ENCODE measurements at places on chromosomes 16 and 17. TPM values are rescaled to one million over a fixed set of nuclear protein-coding genes. Genes with fewer than 3 reads are reported as not detected.

GRCh38 chr16:68319185-68319908, 8.5 kb downstream of the PRMT7 start:
- DNase-seq: no peak

GRCh38 chr16:27994686-27995085, 68.8 kb downstream of the GSG1L start:
- no peak for DNase-seq

- DNase-seq: peak; percentile 30
Observed at GRCh38 chr17:33142705-33143299, 150.3 kb downstream of the ASIC2 start.

DNA sequence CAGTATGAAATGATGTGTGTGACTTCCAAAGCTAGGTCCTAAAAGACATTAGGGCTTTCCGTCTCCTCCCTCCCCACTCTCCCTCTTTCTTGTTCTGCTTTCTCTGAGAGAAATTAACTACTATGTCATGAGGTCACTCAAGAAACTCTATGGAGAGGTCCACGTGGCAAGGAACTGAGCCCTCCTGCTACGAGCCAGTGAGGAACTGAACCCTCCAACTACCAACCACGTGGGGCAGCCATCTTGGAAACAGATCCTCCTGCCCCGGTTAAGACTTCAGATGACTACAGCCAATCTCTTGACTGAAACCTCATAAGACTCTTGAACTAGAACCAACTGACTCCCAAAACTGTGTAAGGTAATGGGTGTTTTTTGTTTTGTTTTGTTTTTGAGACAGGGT, 4.2 kb upstream of the ALOX15 start:
- DNase-seq: no peak

DNA sequence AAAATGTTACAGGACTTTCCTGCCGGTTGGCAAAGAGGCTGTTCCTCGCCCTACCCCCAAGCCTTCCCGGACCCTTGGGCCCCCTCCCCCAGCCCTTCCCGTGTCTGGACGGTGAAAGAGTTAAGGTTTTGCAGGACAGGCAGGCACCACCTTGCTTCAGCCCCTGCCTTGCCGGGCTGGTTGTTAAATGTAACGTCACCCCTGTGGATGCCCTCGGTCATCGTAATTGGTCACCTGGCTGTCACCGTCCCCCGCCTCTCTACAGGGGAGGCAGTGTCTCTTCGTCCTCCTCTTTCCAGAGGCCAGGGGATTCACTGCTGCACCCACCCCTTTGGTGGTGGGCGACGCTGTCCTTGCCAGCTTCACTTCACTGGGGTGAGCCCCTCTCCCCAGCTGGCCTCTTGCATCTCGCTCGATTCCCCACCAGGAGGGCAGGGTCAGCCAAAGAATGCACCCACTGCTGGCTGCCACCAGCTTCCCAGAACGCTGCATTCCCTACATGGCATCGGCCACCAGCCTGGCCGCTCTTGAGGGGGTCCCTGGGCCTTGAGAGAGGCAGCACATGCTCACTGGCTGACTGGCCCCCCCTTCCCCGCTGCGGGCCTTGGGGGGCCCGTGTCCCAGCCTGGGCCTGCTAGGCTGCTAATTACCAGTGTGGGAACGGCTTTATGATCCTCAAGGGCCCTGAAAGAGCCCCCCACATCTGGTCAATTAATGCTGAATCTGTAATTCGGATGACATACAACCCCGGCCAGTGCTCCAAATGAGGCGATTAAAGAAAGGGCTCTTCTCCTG, 25.2 kb upstream of the GSE1 start:
- no peak for DNase-seq

DNA sequence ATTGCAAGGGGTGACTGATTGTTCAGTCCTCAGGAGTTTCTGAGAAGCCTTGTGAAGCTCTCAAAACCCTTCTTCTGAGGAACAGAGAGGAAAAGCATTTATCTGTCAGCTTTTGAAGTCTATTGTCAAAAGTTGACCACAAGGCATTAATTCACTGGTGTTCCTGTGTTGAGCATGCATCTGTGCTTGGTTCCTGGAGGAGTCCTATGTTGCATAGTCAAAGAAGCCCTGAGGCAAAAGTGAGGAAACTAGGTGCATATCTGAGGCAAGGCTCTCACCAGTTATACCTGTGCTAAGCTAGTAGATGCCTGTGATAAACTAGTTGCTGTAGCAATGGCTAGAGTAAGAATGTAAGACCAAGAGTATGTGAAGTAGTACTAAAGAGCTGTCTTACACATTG, 1.8 kb upstream of the HEATR6 start:
- no peak for DNase-seq

The TBC1D28 gene
- 0.12 TPM for total RNA-seq

Data from A172 (cell line).